ENCODE measurements at places on chromosomes 4 and X.
A peak's percentile ranks its signal among the peaks of the same experiment; 100 is the strongest.

DNA sequence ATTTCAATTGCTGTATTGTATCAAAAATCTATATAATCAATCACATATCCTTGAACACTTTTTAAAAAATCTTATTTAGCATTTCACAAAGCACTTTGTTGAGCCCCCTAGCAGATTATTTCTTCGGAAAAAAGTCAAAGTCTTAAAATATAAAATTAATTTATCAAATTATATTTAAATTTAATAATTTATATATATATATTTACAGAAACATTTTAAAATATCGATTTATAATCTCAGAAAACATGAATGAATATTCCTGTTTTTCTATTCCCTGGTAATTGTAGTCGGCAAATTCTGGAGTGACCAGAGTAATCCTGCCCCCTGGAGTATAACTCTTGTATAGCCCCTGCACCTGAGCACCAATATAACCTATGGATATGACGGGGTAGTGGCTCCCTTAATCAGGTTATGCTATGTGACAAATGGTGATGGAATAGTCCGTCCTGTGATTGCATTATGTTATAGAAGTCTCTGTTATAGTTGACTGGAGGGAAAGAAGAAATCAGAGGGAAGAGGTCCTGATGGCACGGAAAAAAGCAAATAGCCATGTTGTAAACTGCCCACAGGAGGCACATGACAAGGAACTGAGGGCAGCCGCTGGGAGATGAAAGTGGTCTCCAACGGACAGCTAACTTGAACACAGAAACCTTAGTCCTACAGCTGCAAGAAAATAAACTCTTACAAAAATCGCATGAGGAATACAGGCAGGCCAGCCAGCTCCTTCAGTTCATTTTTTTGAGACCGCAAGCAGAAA is 1092.3 kb downstream of the ARAP2 start:
- peak; percentile 22 for DNase-seq

DNA sequence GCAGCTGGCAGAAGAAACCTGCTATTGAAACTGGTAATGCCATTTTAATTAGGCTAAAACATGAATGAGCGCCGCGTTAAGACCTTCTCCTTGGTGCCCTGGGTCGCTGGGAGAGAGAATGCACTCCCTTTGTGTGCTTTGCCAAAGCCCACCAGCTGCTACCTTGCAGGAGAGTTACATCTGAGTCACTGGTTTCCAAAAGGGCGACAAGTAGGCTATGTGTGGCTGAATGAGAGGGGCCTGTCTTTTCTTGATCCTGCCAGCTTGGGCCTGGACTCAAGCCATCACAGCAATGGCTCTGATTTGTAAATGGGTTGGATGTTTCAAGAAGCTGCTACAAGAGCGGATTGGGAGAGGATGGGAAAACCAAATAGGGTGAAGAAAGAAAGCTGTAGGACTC is 81.5 kb downstream of the NHS start:
- no peak for DNase-seq

GRCh38 chrX:96182366-96182765 is 502.3 kb upstream of the DIAPH2 start:
- DNase-seq = peak; percentile 13

DNA sequence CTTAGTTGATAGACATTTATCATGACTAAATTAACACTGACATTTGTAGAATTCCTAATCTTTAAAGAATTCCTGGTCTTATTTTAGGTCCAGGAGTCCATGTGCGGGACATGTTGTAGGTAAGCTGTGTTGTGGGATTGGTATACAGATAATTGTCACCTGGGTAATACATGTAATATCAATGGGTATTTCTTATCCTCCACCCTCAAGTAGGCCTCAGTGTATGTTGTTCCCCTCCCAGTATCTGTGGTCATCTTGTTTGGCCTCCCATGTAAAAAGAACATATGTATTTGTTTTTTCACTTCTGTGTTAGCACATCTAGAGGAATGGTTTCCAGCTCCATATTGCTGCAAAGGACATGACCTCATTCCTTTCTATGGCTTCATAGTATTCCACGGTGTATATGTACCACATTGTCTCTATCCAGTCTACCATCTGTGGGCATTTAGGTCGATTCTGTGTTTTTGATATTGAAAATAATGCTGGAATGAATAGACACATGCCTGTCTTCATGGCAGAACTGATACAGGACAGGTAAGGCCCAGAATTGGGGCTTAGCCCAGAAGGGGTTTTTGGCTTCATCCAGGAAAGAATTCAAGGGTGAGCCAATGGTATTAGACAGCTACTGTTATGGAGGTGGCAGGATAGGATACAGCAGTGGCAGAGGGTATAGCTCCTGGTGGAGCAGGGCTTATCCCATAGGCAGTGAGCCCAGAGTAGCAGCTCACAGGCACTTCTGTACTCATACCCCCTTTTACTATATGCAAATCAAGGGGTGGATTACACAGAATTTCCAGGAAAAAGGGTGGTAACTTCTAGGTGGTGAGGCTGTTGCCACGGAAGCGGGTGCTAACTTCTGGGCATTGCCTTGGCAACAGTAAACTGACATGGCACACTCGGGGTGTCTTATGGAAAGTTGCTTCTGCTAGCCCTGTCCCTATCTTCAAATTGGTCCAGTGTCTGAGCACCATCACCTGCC is 66.1 kb upstream of the WDR1 start:
- no peak for DNase-seq

DNA sequence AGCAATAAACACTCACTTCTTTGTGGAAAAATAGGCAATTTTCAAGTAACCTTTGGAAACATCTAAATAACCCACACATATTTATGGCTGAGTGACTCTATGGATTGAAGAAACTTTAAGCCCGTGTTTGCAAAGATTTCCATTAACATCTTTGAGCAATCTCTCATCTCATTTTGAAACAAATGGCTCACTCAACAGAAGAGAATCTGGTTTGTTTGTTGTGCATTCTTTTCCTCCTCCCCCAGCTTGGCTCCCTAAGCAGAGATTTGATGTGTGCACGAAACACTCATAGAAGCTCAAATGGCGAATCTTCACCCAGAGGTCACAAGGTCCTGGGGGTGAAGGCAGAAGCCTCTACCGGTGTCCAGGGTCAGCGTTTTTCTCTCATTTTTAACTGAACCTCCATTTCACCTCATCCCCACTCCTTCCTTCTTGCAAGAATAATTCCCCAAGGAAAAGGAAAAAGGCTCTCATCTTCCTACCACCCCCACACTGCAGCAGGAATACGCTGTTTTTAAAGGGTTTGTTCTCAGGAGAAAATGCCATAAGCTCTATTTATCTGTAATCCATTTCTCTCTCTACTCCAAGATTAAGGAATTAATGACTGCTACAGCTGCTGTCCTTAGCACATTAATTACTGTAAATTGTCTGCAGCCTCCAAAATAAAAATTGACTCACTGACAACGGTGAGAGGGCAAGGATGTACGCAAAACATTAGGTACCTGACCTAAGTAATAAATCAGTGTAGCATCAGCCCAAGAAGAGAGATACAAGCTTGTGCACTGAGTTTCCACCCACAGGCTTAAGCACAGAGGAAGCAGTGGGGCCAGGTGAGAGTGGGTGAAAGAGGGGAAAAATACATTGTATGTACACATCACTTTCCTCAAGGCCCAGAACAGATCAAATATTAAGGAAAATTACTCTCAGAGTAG is 307.6 kb upstream of the NOCT start:
- no peak for DNase-seq

- DNase-seq = no peak
These were observed 28.6 kb upstream of the NSG1 start for GRCh38 chr4:4358093-4358854.

- DNase-seq = no peak
These were observed 2351.4 kb downstream of the PCDH7 start for GRCh38 chr4:33071535-33071934.

DNA sequence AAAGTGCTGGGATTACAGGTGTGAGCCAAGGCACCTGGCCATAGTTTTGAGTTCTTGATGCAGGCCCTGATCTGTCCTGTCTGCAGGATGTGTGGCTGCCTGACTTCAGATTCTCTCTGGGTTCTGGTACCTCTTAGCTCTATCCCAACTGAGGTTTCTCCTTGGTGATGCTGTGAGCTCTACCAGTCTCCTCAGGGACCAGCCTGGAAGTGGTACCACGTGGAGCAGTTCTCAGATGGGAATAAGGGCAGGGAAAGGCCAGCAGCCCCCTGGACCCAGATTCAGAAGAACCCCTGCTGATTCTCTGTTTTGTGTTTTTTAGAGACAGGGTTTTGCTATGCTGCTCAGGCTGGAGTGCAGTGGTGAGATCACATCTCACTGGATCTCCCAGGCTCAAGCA is 85.0 kb upstream of the HELT start:
- DNase-seq = no peak

GRCh38 chr4:184347251-184348239 is 126.8 kb downstream of the IRF2 start:
- peak; percentile 18 for DNase-seq
